Esophagus squamous epithelium (tissue), 5 donors: ENCODE measurements at places on chromosomes 5 and 9.

DNA sequence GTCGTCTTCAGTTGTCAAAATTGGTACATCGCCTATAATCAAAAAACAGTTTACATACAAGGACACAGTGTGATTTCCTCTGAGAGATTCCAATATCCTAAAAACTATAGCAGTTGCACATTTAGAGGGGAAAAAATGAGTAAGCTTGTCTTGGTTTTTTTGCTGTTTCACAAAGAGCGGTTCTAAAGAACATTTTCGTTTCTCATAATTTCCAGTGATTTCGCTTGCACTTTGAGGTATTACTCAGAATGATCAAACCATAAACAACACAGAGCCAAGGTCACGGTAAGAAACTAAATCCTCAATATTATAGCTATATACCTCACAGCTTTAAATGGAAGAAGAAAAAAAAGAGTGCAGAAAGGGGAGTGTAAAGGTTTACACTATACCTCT, 861 bp downstream of the MTX3 start:
- no peak overlapping the region for H3K27ac ChIP-seq
- H3K27me3 ChIP-seq, result no peaks in the 10 kb centered on the region
- H3K4me3 ChIP-seq, result peak overlapping the region; percentile 85
- H3K36me3 ChIP-seq, result no peaks in the 10 kb centered on the region
- DNase-seq, result no peak

DNA sequence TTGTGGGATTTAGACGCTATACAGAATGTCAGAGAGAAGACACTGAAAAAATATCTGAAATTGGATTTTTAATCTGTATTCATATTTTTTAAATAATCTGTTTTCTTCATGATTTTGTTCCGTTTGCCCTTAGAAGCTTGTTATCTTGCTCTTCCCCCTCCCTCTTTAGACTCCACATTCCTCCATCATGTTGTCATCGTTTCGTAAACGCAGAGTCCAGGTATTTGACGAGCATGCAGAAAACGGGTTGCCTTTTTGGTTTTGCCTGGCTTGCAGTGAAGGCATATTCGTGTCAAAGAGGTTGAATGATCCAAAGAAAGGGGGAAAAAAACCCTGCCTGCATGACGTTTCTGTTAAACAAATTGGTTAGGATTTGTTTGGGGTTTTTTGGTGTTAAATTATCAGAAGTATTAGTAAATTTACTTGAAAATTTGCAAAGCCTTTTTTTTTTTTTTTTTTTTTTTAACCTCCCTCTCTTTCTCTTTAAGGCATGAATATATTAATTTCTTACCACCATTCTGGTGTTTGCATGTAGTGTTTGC, 2.9 kb downstream of the SPTAN1 start:
- no peaks in the 10 kb centered on the region for H3K36me3 ChIP-seq
- H3K4me3 ChIP-seq, result no peak overlapping the region
- H3K27me3 ChIP-seq, result no peaks in the 10 kb centered on the region

DNA sequence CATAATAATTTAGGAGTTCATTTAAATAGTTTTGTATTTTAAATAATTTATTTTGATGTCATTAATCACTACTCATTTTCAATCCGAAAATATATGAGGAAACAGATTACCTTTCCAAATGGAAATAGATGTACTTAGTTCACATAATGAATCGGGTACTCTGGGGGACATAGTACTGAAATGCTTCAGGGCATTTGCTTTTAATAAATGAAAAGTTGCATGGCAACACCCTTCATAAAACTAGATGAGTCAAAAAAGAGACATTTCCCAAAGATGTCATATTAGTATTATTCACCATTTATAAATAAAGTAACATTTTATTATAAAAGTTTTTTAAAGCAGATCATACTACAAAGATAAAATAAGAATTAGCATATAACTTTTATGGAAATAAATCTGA, 177.8 kb downstream of the MCTP1 start:
- no peaks in the 10 kb centered on the region for H3K4me1 ChIP-seq
- H3K27ac ChIP-seq, result no peak overlapping the region
- no peaks in the 10 kb centered on the region for H3K36me3 ChIP-seq
- H3K27me3 ChIP-seq, result no peaks in the 10 kb centered on the region

- H3K4me1 ChIP-seq, result peaks cover 29% of the 10 kb centered on the region
- peak overlapping the region; percentile 73 for H3K27ac ChIP-seq
- H3K36me3 ChIP-seq, result no peaks in the 10 kb centered on the region
- no peak for DNase-seq
Measured at GRCh38 chr9:130182381-130182909, 10.2 kb downstream of the NCS1 start.

GRCh38 chr9:85283421-85283820, 458.3 kb downstream of the AGTPBP1 start:
- H3K36me3 ChIP-seq, result no peaks in the 10 kb centered on the region
- no peak for DNase-seq
- H3K4me1 ChIP-seq, result no peaks in the 10 kb centered on the region
- no peak overlapping the region for H3K4me3 ChIP-seq
- no peaks in the 10 kb centered on the region for H3K27me3 ChIP-seq
- H3K27ac ChIP-seq, result no peak overlapping the region

- H3K27me3 ChIP-seq, result peaks cover 7% of the 10 kb centered on the region
- no peaks in the 10 kb centered on the region for H3K36me3 ChIP-seq
Measured at GRCh38 chr9:97559111-97559514, 57.6 kb downstream of the TMOD1 start.

- H3K27ac ChIP-seq, result no peak overlapping the region
- no peaks in the 10 kb centered on the region for H3K36me3 ChIP-seq
- DNase-seq, result no peak
- H3K27me3 ChIP-seq, result no peaks in the 10 kb centered on the region
Measured at GRCh38 chr9:95433096-95433819, 83.5 kb downstream of the PTCH1 start.

DNA sequence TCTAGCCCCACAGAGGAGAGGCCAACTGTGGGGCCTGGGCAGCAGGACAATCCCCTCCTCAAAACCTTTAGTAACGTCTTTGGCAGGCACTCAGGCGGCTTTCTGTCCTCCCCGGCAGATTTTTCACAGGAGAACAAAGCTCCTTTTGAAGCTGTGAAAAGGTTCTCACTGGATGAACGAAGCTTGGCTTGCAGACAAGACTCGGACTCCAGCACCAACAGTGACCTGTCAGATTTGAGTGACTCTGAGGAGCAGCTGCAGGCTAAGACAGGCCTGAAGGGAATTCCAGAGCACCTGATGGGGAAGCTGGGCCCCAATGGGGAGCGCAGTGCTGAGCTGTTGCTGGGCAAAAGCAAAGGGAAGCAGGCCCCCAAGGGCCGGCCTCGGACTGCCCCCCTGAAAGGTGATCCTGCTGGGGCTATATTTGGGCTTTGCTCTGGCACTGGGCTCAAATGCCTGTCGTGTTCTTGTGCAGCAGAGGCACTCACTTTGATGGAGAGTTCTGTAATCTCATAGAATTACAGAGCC, 39.4 kb downstream of the KDM3B start:
- H3K4me3 ChIP-seq, result no peak overlapping the region
- no peaks in the 10 kb centered on the region for H3K27me3 ChIP-seq
- peaks cover 15% of the 10 kb centered on the region for H3K36me3 ChIP-seq
- DNase-seq, result no peak
- H3K4me1 ChIP-seq, result no peaks in the 10 kb centered on the region

GRCh38 chr9:94906713-94907112, 180.2 kb downstream of the AOPEP start:
- no peak overlapping the region for H3K27ac ChIP-seq
- H3K36me3 ChIP-seq, result no peaks in the 10 kb centered on the region
- no peak for DNase-seq
- no peak overlapping the region for H3K4me3 ChIP-seq
- no peaks in the 10 kb centered on the region for H3K27me3 ChIP-seq

DNA sequence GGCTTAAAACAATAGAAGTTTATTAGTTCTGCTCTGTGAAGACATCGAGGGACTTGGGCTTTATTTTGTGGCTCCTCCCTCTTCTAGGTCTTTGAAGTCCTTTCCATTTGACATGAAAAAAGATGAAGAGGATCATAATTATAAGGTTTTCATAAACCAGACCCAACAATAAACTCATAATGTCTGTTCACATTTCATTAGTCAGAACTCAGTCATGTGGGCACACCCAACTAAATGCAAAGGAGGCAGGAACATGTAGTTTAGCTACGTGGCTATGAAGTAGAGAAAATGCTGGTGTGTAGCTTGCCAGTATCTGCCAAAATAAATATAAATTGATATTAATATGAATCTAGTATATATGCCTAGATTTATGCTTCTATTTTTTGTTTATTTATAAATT, 393.9 kb upstream of the C9orf72 start:
- DNase-seq, result no peak
- no peaks in the 10 kb centered on the region for H3K36me3 ChIP-seq
- H3K4me3 ChIP-seq, result no peak overlapping the region
- H3K27ac ChIP-seq, result no peak overlapping the region

- peaks cover 70% of the 10 kb centered on the region for H3K4me1 ChIP-seq
- peak overlapping the region; percentile 5 for H3K27ac ChIP-seq
- no peak for DNase-seq
- no peaks in the 10 kb centered on the region for H3K27me3 ChIP-seq
- H3K4me3 ChIP-seq, result no peak overlapping the region
Measured at GRCh38 chr9:124855944-124856765, 2.9 kb downstream of the WDR38 start.

GRCh38 chr9:112665347-112665746, 52.6 kb downstream of the INIP start:
- no peaks in the 10 kb centered on the region for H3K36me3 ChIP-seq
- no peak for DNase-seq
- H3K4me1 ChIP-seq, result no peaks in the 10 kb centered on the region
- no peak overlapping the region for H3K4me3 ChIP-seq
- no peaks in the 10 kb centered on the region for H3K27me3 ChIP-seq

- no peaks in the 10 kb centered on the region for H3K36me3 ChIP-seq
- H3K4me1 ChIP-seq, result peaks cover 20% of the 10 kb centered on the region
- no peak within 1 kb of the TSS for H3K4me3 ChIP-seq
- DNase-seq, result no peak
Measured at GRCh38 chr9:34662526-34663302, at the start of gene CCL27. CCL27 (minus strand) TSS chr9:34662657; CDS start chr9:34662633, 24 bp downstream.

GRCh38 chr5:157086751-157087359, 22.0 kb downstream of the HAVCR2 start:
- no peaks in the 10 kb centered on the region for H3K4me1 ChIP-seq
- H3K36me3 ChIP-seq, result no peaks in the 10 kb centered on the region
- H3K4me3 ChIP-seq, result no peak overlapping the region
- no peak for DNase-seq
- H3K27ac ChIP-seq, result no peak overlapping the region

DNA sequence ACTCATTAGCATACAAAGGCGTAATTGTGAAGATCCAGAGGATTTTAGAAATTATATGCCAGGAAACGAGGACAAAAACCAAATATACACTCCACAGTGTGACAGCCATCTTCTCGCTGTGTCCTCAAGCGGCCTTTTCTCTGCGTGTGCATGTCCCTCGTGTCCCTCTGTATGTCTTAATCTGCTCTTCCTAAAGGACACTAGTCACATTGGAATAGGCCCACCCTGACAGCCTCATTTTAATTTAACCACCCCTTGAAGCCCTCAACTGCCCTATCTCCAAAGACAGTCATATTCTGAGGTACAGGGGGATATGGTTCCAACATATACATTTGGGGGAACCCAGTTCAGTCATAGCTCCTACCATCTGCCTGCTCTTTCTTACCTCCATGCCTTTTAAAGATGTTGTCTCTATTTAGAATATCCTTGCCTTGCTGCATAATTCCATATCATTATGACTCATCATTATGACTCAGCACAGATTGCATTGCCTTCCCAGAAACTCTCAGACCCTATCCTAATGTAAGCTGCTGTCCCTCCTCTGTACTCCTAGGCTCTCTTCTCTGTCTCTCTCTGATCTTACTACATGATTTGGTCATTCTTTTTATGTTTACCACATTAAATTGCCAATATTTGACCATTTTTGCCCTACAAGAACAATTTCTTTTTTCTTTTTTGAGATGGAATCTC, 210.9 kb downstream of the AOPEP start:
- no peaks in the 10 kb centered on the region for H3K36me3 ChIP-seq
- no peak for DNase-seq
- no peaks in the 10 kb centered on the region for H3K27me3 ChIP-seq
- H3K4me3 ChIP-seq, result no peak overlapping the region
- H3K27ac ChIP-seq, result peak overlapping the region; percentile 46
- H3K4me1 ChIP-seq, result peaks cover 19% of the 10 kb centered on the region

DNA sequence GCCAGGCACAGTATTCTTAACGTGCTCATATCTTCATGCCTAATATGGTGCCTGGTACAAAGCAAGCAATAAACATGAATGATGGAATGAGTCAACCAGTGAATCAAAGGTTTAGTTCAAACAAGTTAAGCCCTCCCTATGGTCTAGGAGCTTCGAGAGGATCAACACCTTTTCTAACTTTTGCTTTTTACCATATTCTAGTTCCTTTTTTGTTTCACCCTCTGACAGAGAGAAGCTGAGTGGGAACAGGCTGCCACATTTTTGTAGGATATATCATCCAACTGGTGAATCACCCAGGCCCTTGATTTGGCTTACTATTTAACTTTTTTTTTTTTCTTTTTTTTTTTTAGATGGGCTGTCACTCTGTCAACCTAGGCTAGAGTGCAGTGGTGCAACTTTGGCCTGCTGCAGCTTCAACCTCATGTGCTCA, 39.3 kb upstream of the TNC start:
- peak overlapping the region; percentile 56 for H3K27ac ChIP-seq
- no peaks in the 10 kb centered on the region for H3K36me3 ChIP-seq
- H3K27me3 ChIP-seq, result no peaks in the 10 kb centered on the region
- H3K4me1 ChIP-seq, result peaks cover 20% of the 10 kb centered on the region
- no peak for DNase-seq

GRCh38 chr9:133653638-133654037, 17.5 kb downstream of the DBH start:
- H3K36me3 ChIP-seq, result no peaks in the 10 kb centered on the region
- peaks cover 94% of the 10 kb centered on the region for H3K27me3 ChIP-seq
- H3K4me1 ChIP-seq, result peaks cover 15% of the 10 kb centered on the region
- H3K4me3 ChIP-seq, result no peak overlapping the region
- no peak overlapping the region for H3K27ac ChIP-seq

- no peak overlapping the region for H3K27ac ChIP-seq
- DNase-seq, result no peak
- no peaks in the 10 kb centered on the region for H3K27me3 ChIP-seq
Measured at GRCh38 chr9:124222918-124223720, 34.6 kb upstream of the NEK6 start.

GRCh38 chr9:86962692-86963091, 15.4 kb upstream of the GAS1 start:
- H3K4me3 ChIP-seq, result peak overlapping the region; percentile 4
- peaks cover 18% of the 10 kb centered on the region for H3K4me1 ChIP-seq
- no peak for DNase-seq
- no peak overlapping the region for H3K27ac ChIP-seq
- no peaks in the 10 kb centered on the region for H3K36me3 ChIP-seq

DNA sequence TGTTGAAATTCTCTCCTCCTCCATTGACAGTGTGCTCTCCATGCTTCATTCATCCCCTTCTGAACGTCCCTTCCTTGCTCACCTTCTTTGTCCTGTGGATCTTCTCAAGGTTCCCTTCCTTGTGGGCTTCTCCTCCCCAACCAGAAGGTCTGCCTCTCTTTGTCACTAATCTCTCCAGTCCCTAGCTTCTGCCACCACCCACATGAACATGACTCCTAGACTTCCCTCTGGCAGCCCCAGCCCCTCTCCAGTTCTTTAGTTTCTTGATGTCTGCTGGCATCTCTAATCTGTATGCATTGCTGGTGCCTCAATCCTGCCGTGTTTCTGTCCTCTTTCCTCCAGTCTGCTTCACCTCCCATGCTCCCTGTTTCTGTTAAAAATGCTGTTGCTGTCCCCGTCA, 79.3 kb downstream of the ARHGAP26 start:
- H3K4me3 ChIP-seq, result no peak overlapping the region
- no peak for DNase-seq
- H3K36me3 ChIP-seq, result no peaks in the 10 kb centered on the region

GRCh38 chr5:81726297-81726696, 24.6 kb downstream of the SSBP2 start:
- no peaks in the 10 kb centered on the region for H3K4me1 ChIP-seq
- DNase-seq, result no peak
- no peaks in the 10 kb centered on the region for H3K36me3 ChIP-seq
- H3K27me3 ChIP-seq, result no peaks in the 10 kb centered on the region
- H3K27ac ChIP-seq, result no peak overlapping the region
